ENCODE measurements at places on chromosomes 7 and 10. TPM values are rescaled to one million over a fixed set of nuclear protein-coding genes. Genes with fewer than 3 reads are reported as not detected.

DPYSL4 gene
- total RNA-seq, result 0.11 TPM

NAT16 gene
- not detected for total RNA-seq

GRCh38 chr7:1910827-1911226, 240.8 kb downstream of the ELFN1 start:
- no peaks in the 10 kb centered on the region for H3K27me3 ChIP-seq
- no peaks in the 10 kb centered on the region for H3K36me3 ChIP-seq
- H3K27ac ChIP-seq, result no peak overlapping the region
- no peak overlapping the region for H3K4me3 ChIP-seq

POM121L12 gene
- total RNA-seq, result not detected

DNA sequence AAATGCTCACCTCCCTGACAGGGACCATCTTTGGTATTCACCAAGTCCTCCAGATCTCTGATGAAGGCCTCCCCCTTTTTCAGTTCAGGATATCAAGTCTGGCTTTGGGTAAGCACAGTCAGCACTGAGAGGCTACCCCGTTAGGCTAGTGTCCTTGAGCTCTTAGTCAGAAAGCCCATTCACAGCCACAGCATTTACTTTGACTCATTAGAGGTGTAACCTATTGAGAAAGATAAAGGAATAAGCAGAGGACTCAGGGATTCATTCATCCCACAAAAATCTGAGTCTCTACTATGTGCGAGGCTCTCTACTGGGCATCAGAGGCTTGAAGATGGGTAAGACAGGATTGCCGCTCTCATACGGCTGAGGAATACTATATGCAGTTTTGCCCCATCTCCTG, 14.0 kb upstream of the RAMP3 start:
- no peaks in the 10 kb centered on the region for H3K27me3 ChIP-seq
- peaks cover 16% of the 10 kb centered on the region for H3K4me1 ChIP-seq
- H3K36me3 ChIP-seq, result no peaks in the 10 kb centered on the region
- no peak for DNase-seq

ARHGAP22 gene
- total RNA-seq, result 0.07 TPM

DNA sequence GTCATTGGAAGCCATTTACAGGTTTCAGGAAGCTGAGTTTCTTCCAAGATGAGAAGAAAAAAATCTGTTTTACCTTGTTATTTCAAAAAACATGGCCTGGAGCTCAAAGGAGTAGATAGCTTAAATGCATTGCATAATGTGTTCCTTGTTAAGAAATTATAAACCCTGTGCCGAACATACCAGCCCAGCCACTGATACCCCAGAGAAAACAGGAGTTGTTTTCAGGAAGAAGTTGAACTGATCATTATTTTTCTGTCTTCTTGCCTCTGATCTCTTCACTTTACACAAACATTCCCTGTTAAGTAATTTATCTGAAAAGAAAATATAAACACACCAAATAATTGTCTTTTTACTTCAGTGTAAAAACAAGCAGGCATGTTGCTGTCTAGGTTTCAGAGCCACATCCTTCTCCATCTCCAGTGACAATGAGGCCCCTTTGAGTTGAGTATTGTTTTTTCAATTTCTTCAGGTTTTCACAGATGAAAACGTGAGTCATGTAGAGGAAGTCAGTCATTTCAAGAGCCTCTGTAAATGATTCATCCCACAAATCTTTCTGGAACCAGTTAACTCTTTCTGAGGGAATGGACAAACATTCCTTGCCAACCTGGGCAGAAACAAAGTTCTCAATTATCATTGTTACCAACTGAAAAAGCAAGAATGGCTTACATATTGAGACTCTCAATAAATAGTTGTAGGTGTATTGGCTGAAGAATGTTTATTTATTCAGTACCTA, 244.2 kb downstream of the IPMK start:
- H3K36me3 ChIP-seq, result no peaks in the 10 kb centered on the region
- no peaks in the 10 kb centered on the region for H3K4me1 ChIP-seq
- H3K4me3 ChIP-seq, result no peak overlapping the region

ZRANB1 gene
- total RNA-seq, result 13.1 TPM
